ENCODE measurements at places on chromosomes 5 and 9.

DNA sequence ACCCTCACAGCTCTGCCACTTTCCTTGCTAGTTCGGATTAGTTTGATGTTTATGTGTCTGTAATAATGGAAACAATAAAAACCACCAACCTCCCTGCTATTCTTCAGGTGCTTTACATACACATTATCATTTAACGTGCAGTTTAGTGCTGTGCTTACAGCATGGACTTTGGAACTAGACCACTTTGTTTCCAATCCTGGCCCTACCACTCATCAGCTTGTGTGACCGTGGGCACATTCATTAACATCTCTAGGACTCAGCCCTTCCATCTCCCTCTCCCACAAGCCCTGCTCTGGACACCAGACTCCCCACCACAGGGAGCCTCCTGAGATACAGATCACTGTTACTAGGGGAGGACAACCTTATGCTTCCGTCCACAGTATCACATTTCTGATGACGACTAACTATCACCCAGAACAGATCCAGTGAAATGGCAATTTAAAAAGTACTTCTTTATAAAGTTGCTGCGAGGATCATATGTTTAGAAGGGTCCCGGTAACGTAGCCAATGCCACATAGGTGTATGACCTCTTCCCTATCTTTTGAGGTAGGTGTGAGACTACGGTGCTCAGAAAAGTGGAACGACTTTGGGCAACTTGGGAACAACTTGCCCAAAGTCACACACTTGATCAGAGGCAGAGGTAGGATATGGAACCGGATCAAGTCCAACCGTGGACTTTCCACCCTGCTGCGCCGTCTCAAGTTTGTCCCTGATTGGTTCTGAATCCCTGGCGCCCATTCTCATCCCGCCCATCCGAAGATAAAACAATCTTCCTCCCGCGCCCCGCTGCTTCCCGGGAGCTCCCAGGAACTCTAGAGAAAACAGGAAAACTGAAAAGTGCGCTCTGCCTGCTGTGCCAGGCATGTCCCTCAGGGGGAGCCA, 132.4 kb upstream of the NIPBL start:
- DNase-seq, result no peak

DNA sequence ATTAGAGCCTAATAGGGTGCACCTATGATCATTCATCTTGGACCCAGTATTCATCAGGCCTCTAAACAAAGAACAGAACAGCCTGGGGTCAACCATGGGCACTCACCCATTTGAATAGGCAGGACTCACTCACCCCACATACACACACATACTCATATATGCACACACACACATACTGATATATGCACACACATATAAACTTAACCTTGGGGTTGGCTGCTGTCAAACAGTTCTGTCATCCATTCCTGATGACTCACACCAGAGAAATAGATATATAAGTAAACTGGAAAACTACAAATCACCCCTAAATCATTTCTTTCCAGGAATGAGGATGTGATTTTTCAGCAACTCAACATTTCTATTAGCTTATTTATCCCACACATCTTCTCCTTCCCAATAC, 51.3 kb downstream of the ARL15 start:
- no peak for DNase-seq

- DNase-seq, result no peak
Observed at GRCh38 chr9:130575514-130575913, 3.9 kb upstream of the FUBP3 start.

DNA sequence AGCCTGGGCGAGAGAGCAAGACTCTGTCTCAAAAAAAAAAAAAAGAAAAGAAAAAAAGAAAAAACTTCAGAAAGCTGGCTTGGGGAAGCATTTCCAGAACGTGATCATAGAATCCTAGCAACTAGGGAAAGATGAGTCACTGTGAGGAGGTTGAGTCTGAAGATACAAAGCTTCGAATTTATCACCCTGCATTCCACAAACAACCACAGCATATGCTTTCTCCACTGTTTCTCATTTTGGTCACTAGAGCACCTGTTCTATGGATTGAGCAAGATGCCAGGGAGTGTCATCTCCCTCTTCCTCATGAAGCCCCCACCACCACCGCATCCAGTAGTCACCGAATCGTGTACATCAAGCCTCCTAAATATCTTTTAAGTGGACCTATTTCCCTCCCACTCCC, 37.9 kb downstream of the SEMA5A start:
- DNase-seq, result no peak
